ENCODE measurements at places on chromosomes 11 and 22.

DNA sequence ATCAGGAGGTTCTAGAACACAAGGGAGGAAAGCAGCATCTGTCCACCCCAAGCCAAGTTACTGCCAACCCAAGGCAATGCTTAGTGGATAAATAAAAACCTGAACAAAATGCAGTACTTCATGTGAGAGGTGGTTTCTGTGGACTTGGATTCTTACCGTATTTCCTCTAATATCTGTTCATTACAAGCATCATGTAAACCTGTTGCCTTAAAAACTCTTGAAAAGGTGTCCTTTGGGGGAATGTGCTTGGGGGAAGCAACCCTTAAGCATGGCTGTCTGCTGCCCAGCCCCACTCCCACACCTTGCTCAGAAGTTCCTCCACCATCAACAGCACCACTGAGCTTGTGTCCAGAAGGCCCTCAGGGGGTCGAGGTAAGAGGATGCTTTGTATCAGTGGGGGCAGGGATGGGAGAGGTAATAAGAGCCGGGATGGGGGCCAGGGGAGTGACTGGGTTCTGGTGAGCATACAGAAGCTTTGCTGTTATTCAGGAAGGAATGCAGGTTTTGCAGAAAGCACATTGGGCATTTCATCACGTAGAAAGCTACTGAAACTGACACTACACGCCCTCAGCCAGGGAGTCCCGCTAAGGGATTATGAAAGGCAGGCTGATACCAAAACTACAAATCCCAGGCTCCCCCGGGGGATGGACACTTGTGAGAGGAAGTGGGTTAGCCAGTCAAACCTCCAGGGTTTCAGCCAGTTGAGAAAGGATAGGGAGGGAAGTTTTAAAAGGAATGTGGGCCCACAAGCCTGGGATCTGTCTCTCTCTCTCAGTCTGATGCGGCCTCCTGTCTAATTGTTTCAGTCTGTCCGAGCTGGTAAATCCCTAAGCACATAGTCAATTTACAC, 52.0 kb downstream of the KCNJ1 start:
- peak; percentile 2 for DNase-seq

GRCh38 chr11:117281159-117281558, 10.0 kb upstream of the BACE1-AS start:
- DNase-seq = no peak

DNA sequence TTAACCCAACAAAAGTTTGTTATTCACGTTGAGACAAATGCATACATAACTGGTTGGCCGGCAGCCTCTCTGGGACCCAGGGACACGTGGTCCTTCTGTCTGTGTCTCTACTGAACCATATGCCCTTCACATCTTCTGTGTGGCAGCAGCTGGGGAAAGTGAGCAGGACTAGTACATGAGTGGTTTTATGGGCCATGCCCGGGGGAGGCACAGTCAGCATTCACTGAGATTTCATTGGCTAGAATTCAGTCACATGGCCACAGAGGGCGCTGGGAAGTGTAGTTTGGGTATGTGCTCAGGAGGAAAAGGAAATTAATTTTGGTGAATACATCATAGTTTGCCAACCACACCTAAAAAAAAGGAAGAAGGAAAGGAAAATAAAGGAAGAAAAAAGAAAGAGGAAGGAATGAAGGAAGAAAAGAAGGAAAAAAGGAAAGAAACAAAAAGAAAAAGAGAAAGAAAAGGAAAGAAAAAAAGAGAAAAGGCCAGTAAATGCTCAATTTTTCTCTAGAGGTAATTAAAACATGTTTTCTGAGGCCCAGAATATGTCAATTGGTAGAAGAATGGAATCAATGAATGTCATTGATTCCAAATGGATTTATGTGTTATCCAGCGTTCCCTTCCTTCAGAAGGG, 55.9 kb upstream of the KIRREL3 start:
- DNase-seq = no peak

- DNase-seq = peak; percentile 16
Observed at GRCh38 chr11:17405232-17406005, 17.0 kb upstream of the KCNJ11 start.

- DNase-seq = no peak
Observed at GRCh38 chr11:122488892-122489706, 166.4 kb upstream of the UBASH3B start.

DNA sequence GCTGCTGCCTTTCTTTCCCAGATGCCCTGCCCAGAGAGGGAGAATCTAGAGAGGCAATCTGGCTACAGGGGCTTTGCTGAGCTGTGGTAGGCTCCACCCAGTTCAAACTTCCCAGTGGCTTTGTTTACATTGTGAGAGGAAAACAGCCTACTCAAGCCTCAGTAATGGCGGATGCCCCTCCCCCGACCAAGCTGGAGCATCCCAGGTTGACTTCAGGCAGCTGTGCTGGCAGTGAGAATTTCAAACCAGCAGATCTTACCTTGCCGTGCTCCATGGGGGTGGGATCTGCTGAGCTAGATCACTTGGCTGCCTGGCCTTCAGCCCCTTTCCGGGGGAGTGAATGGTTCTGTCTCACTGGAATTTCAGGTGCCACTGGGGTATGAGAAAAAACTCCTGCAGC, 12.2 kb downstream of the BDNF start:
- no peak for DNase-seq

DNA sequence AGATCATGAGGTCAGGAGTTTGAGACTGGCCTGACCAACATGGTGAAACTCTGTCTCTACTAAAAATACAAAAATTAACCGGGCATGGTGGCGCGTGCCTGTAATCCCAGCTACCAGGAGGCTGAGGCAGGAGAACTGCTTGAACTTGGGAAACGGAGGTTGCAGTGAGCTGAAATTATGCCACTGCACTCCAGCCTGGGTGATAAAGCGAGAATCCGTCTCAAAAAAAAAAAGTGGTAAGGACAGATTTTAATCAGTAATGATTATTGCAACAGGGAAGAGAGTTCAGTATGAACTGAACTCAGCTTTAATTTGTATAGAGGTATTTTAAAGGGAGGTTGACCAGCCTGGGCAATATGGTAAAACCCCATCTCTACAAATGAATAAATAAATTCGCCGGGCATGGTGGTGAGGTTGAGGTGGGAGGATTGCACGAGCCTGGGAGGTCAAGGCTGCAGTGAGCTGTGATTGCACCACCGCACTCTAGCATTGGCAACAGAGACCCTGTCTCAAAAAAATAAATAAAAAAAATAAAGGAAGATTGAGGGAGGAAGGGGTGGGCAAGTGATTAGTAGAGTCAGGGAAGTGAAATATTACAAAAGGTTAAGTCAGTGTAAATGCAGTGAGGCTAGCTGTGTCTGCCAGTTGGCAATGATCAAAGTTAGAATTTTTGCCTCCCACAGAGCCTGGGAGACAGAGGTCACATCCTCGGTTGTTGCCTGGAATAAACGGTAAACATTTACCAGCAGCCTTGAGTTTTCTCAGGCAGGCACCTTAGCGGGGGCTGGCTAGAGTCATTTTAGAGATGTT, 2.6 kb upstream of the MCM5 start:
- no peak for DNase-seq

DNA sequence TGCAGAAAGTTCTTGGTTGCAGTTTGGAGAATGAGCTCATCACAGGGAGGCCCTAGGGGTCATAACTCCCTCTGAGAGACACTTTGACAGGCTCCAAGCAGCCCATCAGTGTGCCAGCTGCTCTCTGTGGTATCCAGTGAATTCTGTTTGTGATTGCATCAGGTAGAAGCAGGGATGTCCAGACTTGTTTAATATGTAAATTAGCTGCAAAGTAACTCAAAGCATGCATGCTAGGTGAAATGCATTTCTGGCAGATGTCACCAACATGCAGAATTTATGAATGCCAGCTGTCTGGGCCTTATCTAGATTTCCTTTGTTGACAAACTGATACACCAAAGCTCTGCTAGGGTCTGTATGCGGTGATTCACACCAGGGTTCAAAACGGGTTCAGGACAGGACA, 123.6 kb upstream of the MTNR1B start:
- DNase-seq = no peak

GRCh38 chr11:117249571-117249970, 17.1 kb downstream of the RNF214 start:
- no peak for DNase-seq

GRCh38 chr11:827146-827896, 398 bp upstream of the CRACR2B start:
- DNase-seq = no peak

- DNase-seq = no peak
Observed at GRCh38 chr11:81059356-81059755, 1618.5 kb upstream of the TENM4 start.

DNA sequence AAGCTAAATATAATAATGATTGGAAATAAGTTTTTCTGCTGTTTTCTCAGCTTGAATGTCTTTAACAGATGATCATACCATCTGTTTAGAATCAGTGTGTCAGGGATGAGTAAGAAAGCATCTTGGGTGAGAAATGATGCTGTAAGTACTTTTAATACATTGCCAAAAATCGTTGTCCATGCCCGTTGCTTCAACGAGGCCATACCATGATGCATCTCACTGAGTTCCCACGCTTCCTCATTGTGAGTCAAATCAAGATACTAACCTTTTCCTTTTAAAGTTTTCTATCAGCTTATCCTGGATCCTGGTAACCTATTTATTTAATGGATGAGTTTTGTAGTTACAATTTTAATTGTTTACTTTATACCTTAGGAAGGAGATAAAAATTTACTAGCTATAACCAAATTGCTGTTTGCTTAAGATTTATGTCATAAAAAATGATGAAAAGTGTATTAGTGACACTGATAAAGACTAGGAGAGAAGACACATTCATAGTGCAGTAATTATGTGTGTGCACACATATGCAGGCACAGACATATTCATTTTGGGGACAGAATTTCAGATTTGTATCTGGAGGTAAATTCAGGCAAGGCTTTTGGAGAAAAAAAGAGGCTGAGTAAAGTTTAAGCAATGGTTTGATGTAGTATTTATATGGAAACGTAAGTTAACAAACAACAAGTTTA, 154.8 kb downstream of the UVRAG start:
- DNase-seq = no peak

DNA sequence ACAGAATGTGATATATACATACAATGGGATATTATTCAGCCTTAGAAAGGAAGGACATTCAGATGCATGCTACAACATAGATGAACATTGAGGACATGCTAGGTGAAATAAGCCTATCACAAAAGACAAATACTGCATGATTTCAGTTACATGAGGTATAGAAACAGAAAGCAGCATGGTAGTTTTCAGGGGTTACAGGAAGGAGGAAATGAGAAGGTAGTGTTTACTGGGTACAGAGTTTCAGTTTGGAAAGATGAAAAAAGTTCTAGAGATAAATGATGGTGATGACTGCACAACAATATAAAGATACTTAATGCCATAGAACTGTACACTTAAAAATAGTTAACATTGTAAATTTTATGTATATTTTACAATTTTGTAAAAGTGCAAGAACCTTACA, 266.7 kb upstream of the C11orf87 start:
- DNase-seq = no peak

GRCh38 chr11:122709039-122709760, 53.7 kb downstream of the UBASH3B start:
- DNase-seq = no peak

DNA sequence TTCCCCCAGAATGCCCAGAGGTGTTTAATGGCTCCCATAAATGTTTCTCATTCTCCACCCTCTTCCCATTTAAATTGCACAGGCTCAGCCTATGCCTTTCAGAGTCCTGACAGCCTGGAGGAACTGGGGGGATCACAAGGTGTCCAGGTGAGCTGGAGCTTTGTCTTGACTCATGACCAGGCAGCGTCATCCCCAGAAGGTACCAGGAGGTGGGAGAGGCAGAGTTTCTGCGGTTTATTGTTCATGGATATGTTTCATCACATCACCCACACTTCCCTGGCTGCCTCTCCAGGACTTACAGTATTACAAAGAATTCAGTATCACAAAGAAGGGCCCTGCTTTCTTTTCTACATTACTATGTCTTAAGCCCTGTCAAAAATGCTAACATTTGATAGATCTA, 103.2 kb upstream of the GALNT18 start:
- DNase-seq = no peak
